NCI-H1105 (cell line): ENCODE measurements at places on chromosomes 2 and 18.
A peak's percentile ranks its signal among the peaks of the same experiment; 100 is the strongest.

DNA sequence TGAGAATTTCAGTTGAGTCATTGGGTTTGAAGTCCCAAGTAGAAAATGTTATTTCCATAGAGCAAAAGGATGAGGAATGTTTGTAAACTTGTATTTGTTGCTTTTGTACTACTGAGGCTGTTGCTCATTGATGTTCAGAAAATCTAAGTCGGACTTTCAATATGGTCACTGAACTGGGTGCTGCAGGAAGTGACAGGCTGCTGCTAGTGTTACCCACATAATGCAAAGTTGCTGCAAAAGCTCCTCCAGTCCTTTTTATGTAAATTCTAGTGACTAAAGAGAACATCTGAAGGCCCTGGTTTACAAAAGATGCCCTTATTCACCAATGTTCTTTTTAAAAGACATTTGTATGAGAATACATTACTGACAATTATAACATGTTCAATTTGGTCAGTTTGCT lies 131.1 kb upstream of the FAM98A start:
- DNase-seq: no peak

- peak; percentile 34 for DNase-seq
These were observed at the start of gene FBXO41 for GRCh38 chr2:73284296-73285158. Gene FBXO41 (minus strand): TSS chr2:73284478. CDS start chr2:73269630, 14,848 bp downstream.

DNA sequence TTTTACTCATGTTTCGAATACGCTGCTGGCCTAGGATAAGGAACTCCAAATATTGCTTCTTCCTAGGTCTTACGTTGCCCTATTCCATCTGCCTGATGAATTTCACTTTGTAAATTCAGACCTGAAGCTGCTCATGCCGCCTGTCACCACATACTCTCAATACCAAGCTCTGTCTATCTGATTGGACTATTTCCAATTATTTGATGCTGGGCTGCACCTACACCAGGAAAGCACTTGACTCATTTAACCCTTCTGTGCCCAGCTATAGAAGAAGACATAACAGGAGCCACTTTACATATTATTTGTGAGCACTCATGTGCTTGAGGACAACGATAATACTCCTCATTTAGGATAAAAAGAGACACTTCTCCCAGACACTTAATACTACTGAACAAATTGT lies 1293.9 kb upstream of the LRRTM1 start:
- DNase-seq: no peak

GRCh38 chr2:53939656-53940055 lies 31.1 kb downstream of the PSME4 start:
- DNase-seq: no peak

DNA sequence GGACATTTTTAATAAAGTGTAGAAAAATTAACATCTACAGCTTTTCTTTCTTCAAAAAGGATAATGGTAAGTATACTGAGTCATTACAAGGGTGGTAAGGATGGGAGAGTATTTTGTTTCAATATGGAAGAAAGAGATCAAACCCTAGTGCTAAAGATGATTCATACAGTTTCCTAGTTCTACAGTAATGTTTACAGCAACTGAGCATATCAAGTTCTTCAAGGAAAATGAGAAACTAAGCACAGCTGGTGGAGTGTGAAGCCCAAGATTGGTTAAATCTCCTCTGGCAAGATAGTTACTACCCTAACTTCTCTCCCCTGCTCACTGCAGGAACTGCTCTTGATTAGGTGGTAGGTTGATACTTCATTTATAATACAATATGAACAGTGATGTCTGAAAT lies 467.5 kb downstream of the XIRP2 start:
- no peak for DNase-seq

DNA sequence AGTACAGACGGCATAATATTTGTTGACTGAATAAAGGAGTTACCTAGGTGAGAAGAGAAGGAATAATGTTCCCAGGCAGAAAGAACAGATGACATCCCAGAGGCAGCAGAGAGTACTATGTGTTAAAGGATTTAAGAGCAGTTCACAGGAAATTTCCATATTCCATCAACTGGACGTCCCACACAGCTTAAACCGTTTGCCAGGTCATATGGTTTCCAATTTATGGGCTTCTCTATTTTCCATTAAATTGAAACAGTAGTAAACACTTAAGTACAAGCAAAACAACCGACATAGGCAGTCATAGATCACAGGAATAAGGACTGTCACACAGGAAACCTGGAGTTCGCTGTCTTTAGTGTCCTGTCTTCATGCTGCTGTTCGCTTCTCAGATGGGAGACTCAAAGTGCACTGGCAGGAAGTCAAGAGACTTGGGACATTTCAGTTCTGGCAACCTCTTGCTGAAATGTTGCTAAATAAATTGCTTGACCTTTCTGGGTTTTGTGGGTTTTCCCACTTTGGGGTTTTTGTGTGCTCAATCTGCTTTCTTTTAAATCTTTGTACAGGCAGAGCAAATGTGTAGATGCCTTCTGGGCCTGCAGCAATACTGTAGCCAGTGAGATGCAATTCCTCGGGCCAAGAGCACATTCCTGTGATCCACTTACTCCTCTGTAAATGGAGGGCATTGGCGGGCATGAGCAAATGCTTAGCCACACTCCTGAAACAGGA lies 5.8 kb upstream of the PIEZO2 start:
- no peak for DNase-seq

DNA sequence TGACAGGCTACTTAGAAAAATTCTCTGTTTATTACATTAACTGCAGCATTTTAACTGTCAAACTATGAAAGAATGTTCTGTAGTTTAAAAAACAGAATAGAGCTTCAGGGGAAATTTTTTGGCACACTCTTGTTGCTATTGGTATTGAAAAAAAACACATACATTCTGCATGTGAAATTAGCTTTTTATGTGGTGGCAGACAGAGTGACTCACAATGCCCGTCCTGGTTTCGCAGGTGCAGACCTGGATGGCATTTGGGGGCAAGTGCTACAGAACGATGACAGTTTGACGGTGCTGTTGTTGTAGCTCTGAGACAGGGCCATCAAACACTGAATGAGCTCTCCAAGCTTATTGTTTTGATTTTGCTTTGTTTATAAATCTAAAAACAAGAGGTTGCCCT lies 105.0 kb upstream of the MAP3K20 start:
- DNase-seq: no peak

GRCh38 chr2:192314800-192315481 lies 120.2 kb upstream of the TMEFF2 start:
- no peak for DNase-seq

DNA sequence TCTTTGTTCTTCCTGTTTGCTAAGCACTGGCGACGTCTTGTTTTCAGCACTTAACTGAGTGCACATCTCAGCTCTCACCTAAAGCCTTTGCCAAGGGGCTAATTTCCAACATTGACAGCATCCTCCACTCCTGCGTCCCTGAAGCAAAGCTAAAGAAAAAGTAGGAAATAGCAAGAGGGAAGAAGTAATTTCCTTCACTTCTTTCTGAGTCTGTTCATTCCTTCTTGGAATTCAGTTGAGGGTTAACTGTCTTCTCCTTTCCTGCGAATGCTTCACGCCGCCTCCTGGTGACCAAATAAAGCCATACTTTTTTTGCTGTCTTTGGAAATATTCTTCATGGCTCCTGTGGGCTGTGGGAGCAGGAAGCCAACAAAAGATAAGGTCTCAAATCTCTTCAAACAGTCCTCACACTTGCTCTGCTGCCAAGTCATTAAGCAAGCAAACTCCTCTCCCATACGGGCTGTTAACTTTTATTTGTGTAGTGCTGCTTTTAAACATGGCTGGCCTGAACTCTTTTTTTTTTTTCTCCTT lies 100.9 kb downstream of the DPP10 start:
- no peak for DNase-seq

DNA sequence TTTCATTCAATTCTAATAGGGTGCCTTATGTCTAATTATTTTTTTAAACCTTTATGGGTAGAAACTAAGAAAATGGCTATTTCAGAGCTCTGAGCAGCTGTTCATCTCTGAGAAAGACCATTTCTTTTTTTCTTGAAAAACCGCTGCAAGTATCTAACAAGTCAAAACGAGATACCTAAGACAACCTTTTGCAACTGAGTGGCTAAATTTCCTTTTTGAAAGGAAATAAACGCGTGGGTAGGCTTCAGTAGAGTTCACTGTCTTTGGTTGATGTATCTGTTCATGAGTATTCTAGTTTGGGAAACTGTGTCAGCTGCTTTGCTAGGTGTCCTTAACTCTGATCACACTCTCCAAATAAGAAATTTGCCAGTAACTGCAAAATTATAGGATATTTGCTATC lies 104.3 kb upstream of the LINC00305 start:
- DNase-seq: no peak

DNA sequence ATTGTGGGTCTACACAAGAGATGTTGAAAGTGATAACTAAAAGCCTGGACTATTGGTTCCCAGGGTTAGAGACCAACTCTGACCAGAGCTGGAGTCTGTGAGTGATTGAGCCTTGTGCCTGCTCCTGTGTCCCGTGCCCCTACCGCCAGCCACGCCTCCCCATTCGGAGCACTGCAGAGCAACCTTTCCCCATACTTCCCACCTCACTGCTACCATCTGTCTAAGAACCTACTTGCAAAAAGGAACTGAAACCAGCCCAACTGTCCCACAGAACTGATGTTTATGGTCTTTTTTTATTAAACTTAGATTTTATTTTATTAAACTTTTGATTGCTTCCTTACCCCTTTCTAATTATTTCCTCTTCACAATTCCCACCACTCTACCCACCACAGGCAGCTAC lies 300.3 kb upstream of the MGAT5 start:
- DNase-seq: no peak

DNA sequence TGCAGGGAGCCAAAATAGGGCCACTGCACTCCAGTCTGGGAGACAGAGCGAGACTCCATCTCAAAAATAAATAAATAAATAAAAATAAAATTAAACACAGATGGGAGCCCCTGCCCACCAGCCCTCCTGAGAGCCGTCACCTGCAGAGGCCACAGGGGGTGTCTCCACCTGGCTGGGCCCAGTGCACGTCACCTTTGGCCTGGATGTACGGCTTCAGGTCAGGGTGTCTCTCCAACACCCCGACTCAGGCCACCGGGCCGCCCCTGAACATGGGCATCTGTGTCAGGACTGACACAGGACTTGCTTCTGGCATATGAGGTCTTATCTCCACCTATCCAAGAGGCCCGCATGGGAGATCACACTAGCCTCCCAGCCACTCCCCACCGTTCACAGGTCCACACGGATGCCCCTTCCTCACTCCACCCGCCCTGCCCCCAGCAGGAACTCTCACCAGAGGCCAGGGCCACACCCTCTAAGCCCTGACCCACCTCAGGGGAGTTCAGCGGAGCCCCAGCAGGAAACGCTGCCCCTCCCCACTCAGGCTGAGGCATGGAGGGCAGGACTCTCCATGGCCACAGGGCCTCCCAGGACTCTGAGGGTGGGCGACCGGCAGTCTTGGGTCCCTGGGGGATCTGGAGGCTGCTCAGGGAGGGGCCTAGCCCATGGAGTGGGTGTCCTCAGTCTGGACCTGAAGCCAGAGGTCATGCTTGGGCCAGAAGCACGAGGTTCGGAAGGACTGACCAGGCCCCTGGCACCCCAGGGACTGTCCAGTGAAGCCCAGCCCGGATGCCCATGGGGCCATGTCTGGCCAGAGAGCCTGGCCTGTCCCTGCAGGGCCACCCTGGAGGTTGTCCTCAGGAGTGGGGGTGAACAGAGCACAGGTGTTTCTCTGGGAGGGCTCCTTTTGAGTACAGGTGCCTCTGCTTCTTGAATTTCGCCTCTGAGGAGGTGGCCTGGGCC lies 1.6 kb upstream of the CROCC2 start:
- no peak for DNase-seq

- DNase-seq: no peak
These were observed 5.7 kb upstream of the DNER start for GRCh38 chr2:229719926-229720647.

DNA sequence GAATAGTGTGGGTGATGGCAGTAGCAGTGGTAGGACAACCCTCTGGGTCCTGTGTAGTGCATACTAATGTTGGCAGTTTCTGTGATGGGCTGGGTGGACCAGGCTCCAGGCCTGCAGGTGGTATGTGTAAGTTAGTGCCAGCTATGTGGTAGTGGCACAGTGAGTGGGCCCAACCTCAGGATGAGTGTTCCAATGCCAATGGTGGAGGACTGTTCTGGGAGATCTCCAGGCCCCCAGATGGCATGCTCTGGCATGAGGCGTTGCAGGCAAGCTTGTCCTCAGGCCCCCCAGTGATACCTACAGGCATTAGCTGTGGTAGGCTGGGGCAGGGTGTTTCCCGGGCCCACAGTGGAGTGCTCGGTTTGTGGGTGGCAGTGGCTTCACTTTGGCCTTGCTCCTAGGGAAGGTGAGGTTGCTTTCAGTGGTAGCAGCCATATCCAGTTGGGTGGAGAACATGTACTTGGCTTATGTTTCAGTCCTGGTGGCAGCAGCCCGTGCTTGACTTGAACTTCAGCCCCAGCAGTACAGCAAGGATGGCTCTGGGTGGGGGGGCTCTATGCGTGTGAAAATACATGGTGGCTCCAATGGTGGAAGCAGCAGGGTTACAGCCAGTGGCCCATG lies 32.4 kb downstream of the TEX51 start:
- DNase-seq: no peak

- no peak for DNase-seq
These were observed 38.9 kb downstream of the PRKRA start for GRCh38 chr2:178412047-178412446.

GRCh38 chr2:9809064-9809356 lies 34.3 kb upstream of the TAF1B start:
- no peak for DNase-seq

- DNase-seq: no peak
These were observed 51.3 kb upstream of the ITSN2 start for GRCh38 chr2:24411488-24412151.

- peak; percentile 98 for DNase-seq
These were observed 265.9 kb downstream of the CELF4 start for GRCh38 chr18:37299471-37300304.

DNA sequence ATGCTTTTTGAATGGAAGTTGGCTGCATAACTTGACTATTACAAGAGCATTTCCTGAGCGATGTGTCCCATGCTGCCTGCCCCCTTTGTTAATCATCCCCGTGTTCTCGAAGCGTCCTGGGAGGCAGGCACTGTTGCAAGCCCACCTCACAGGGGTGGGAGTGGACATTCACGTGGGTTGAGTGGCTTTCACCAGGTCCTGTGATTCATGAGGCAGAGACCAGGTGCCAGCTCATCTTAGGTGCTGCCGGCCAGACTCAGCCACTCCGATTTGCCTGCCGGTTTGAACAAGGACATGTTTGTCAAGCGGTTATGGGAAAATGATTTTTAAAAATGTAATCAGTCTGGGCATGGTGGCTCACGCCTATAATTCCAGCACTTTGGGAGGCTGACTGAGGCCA lies 112.5 kb downstream of the ZNF532 start:
- no peak for DNase-seq

DNA sequence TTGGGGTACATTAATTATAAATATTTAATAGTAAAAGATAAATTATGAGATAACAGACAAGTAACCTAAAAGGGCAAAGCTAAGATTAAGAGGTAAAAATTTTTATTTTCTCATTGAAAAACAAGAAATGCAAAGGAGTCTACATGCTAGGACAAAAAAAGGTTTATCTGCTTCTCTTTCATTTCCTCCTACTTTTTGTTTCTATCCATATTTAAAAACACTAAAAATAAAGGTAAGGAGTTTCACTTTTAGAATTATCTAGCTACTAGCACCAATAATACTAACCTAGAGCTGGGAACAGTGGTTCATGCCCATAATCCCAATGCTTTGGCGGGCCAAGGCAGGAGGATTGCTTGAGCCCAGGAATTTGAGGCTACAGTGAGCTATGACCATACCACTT lies 1551.7 kb upstream of the SLC39A10 start:
- no peak for DNase-seq

GRCh38 chr2:236562434-236562833 lies 7.2 kb upstream of the ACKR3 start:
- DNase-seq: no peak

- DNase-seq: no peak
These were observed 185.1 kb downstream of the SCG2 start for GRCh38 chr2:223416815-223417610.
